Stimulated activated CD4-positive, alpha-beta T cell treated with anti-CD3 and anti-CD28 coated beads, TNF-alpha, amount 100 ng/mL, for 24 hours (primary cell): ENCODE measurements at places on chromosomes 3 and 15.

GRCh38 chr3:108036984-108037741 lies 53.7 kb downstream of the CD47 start:
- no peak for DNase-seq

GRCh38 chr3:79258479-79258878 lies 509.3 kb downstream of the ROBO1 start:
- no peak for DNase-seq

DNA sequence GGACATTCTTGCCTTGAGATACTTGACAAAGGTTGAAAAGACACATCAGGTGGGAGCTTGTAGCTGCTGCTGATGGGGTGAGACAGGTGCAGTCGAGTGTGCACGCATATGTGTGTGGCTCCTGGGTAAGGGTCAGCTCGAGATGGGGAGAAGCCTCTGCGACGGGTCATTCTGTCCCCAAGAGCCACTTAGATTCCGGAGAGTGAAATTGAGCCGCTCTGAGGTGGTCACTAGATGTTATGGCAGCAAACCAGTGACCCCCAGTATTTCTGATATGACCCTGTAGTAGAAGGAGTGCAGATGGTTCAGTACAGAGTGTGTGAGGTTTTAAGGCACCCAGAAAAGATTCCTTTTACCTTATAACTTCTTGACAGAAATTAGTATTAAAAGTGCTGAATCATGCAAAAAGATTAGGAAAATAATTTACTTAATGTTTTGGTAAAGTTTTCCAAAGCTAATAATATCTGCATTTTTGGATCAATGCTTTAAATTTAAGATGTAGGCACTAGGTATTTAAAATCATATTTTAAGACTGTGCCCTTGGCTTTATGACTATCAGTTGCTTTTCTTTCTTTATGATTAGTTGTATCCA lies 241.9 kb upstream of the TOPAZ1 start:
- no peak for DNase-seq

GRCh38 chr3:132626955-132627354 lies 29.9 kb downstream of the ACKR4 start:
- DNase-seq = no peak

- no peak for DNase-seq
Observed at GRCh38 chr3:168116279-168116678, 20.6 kb upstream of the GOLIM4 start.
